Renal cortex interstitium (tissue), 15 donors: ENCODE measurements at places on chromosomes 6 and 20. TPM values are rescaled to one million over a fixed set of nuclear protein-coding genes. Genes with fewer than 3 reads are reported as not detected.

DNA sequence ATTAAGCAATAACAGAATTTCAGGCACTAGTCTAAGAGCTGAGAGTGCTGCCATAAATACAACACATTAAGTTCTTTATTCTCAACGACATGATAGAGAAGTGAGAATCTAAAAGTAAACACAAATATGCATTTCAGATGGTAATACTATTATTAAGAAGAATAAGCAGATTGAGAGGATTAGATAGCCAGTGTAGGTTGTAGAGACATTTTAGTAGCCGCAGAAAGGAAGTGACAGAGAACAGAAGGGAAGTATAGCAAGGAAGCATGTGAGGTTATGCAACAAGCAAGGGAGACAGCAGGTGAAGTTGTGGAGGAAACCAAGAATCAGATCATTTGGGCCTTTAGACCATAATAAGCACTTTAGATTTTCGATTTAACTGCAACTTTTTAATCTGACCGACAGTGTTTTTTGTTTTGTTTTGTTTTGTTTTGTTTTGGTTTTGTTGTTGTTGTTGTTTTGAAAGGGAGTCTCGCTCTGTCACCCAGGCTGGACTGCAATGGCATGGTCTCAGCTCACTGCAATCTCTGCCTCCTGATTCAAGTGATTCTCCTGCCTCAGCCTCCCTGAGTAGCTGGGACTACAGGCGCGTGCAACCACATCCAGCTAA, 737.0 kb upstream of the ADGRB3 start:
- no peak for DNase-seq

- DNase-seq: no peak
These were observed 14.0 kb downstream of the POM121L2 start for GRCh38 chr6:27297857-27298730.

DNA sequence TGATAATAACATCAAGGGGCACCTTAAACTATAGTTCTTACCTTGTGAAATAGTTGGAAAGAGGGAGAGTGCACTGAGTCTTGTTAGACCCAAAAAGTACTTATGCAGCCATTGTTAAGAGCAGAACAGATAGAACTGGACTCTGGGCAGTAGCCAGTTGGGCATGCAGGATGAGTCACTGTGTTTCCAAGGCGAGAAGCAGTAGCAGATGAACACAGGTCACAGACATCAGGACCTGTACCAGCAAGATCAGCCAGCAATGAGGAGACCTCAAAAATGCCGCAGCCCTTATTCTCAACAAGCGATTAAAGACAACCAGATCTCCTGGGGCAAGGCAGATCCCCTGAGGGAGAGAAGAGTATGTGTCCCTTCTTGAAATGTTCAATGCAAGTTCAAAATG, 79.0 kb downstream of the SAMD3 start:
- no peak for DNase-seq

- no peak for DNase-seq
These were observed 12.2 kb downstream of the BACH2 start for GRCh38 chr6:90284236-90285041.

DNA sequence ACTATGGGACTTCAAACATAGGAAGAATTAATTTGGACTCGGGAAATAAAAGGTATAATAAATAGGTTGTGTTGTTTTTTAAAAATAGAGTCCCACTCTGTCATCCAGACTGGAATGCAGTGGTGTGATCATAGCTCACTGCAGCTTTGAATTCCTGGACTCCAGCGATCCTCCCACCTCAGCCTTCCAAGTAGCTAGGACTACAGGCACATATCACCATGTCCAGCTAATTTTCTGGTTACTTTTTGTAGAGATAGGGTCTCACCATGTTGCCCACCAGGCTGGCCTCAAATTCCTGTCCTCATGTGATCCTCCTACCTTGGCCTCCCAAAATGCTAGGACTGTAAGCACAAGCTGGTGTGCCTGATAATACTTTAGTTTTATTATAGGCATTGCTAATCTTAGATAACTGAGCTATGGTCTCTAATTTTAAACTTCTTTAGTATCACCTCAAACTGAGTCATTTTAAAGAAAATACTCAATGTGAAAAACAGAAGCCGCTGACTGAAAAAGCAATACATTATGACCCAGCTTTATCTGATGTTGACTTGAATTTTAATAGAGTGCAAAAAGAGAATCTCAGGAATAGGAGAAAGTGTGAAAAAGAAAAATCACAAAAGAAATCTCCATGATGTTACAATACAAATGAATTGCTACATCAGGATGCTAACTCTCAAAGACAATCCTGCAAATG, 251.0 kb downstream of the RNGTT start:
- DNase-seq: no peak

GRCh38 chr6:137017081-137017480, 27.7 kb downstream of the IL20RA start:
- no peak for DNase-seq

DNA sequence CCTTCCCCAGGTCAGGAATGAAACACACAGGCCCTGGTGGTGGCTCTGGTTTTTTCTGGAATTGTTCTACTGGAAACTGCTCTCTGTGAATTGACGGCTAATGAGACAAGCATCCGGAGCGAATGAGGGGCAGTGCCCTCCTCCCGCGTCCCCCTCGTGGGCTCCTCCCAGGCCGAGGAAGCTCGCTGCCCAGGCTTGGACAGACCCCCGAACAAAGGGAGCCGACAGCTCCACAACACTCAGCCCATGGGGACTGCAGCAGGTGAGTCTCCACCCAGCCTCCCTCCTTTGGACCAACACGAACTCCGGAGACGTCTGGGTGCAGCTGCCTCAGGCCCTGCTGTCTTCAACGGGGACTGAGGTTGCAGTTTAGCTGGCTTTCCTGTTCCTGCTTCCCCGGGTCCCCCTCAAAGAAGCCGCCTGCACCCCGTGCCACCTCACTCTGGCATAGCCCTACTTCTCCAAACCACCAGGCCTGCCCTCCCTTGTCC, 31.3 kb upstream of the AFDN start:
- no peak for DNase-seq

DNA sequence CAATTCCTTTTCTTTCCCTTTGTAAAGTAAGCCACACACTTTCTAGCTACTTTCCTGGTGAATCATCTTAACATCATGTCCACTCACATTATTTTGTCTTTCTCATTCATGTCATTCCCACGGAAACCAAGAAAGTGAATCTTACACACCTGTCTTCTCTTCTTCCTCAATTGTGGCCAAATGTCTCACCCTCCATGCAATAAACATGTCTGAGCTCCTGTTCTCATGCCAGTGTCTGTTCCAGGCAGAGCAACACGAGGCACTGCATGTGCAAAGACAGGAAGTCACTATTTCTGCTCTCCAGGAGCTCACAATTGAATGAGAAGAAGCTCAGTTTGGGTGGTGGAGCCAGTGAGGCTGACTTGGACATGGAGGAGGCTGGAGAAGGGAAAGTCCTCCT, 29.0 kb upstream of the TMEM244 start:
- no peak for DNase-seq

- no peak for DNase-seq
These were observed 547.2 kb upstream of the MAN1A1 start for GRCh38 chr6:119896806-119897205.

STK4 gene
- polyA plus RNA-seq: 16.7 TPM

TBXT gene
- polyA plus RNA-seq: 0.09 TPM

PEX7 gene
- polyA plus RNA-seq: 12.6 TPM

AFG1L gene
- 6.5 TPM for polyA plus RNA-seq
